ENCODE measurements at places on chromosomes 1 and 21.
A peak's percentile ranks its signal among the peaks of the same experiment; 100 is the strongest.

DNA sequence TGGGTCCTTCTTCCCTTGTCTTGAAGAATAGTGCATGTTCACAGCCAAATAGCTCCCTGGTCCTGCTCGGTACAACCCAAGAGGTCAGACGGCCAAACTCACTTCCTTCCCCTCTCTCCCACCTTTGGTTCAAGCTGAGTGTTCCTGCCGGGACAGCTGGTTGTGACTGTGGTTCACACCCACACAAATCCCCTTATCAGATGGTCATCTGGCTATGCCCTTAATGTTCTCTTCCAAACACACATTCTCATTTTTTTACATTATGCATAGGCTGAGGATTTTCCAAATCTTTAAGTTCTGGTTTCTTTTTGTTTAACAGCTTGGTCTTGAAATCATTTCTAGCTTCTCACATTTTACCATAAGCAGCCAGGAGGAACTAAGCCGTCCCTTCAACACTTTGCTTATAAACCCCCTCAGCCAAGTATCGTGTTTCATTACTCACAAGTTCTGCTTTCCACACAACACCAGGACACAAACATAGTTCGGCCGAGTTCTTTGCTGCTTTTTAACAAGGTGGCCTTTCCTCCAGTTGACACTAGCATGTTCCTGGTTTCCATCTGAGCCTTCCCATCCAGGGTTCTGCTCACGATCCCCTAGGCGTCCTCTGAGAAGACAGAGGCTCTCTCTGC, 19.7 kb upstream of the TSPEAR start:
- DNase-seq, result no peak

DNA sequence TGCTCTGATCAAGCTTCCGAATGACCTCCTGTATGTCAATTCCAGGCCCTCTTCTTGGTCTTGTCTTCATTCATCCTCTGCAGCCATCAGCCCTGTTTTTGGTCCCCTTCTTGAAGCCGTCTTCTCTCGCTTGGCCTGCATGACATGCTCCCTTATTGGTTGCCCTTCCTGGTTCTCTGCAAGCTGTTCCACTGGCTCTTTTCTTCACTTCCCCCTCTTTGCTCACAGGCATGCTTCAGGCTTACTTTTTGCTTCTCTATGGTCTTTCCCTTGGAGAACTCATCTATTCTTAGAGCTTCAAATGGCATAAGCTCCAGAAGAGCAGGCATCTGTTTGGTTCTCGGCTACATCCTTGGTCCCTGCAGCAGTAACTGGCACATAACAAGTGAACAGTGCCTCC, 38.8 kb downstream of the PDPN start:
- no peak for DNase-seq

- no peak for DNase-seq
Measured at GRCh38 chr1:157773493-157774350, 3.2 kb downstream of the FCRL2 start.

DNA sequence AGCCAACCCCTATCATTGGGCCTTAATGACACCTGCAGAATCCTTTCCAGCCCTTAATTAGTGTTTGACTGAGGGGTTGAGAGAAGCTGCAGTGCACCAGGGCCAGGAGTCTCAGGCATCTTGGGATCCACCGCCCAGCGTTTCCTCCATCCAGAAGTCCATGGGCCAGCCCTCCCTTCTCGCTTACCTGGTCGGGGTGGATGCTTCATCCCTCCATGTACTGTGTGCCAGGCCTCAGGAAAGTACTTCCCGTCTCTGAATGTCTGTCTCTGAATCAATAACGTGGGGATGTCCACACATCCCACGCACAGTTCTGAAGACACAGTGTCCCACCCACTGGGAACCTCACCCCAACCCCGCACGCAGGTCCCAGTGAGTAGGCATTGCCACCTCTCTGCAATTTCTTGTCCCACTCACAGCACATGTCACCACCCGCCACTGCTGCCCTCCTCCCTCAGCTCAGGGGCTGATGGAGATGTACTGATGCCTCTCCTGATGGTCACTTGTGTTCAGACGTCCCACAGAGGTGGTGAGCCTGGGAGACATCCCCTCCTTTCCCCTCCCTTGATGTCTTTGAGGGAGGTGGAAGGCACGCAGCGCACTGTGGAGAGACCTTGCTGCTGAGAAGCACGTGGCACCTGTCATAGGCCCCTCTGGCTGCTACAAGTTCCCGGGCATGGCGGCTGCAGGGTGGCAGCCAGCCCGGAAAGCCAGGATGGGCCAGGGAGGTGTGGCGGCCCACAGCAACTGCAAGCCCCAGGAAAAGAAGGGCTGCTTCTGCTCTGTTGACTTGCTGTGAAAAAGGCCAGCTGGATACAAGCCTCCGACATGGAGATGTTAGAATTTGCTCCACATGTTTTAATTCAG, 29.4 kb upstream of the PRSS38 start:
- DNase-seq, result peak; percentile 3

GRCh38 chr1:53625766-53626520, 113.0 kb downstream of the GLIS1 start:
- DNase-seq, result no peak

DNA sequence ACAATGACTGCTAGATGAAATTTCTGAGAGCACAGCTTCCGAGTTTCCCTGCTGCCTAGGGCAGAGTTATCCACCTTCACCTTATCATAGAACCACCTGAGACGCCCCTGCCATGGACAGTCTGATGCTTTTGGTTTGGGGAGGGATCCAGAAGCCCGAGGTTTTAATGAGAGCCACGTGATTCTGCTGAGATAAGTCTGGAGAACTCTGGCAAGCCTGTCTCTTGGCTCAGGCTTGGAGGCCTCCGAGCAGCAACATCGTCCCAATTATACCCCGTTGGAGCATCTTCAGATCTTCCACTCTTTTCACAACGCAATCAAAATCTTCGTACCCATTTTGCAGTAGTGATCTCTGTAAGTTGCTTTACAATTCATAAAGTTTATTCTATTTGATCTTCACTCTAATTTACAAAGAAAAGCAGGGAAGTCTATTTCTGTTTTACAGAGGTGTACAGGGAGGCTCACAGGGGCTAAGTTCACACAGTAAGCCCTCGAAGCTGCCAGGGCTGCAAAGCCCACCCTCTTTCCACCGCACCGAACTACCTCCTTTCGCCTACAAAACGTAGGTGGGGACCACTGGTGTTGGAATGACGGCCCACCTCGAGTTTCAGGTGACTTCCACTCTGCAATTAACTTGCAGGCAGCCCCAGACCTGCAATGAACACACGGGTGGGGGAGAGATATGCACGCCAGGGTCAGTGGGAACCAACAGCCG, 513 bp upstream of the HHAT start:
- DNase-seq, result no peak

- no peak for DNase-seq
Measured at GRCh38 chr1:158686111-158687009, at the start of gene SPTA1. SPTA1 (minus strand) TSS chr1:158686715; CDS start chr1:158686517, 198 bp downstream.

DNA sequence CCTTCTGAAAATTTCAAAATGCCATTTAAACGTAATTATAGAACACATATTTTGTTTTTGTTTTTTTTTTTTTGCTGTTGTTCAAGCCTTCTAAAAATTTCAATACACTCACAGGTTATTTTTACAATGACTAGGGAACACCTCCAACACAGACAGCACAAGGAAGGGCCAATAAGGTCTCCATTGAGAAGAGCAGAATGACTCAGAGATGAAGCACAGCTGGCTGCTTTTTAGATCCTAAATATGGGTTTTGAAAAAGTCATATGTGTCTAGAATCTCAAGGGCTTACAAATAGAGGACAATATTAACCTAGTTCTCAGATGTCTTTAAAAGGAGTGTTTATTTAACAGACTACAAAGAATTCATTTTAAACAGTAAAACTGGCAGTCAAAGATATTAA, 104.6 kb downstream of the NEGR1 start:
- no peak for DNase-seq

DNA sequence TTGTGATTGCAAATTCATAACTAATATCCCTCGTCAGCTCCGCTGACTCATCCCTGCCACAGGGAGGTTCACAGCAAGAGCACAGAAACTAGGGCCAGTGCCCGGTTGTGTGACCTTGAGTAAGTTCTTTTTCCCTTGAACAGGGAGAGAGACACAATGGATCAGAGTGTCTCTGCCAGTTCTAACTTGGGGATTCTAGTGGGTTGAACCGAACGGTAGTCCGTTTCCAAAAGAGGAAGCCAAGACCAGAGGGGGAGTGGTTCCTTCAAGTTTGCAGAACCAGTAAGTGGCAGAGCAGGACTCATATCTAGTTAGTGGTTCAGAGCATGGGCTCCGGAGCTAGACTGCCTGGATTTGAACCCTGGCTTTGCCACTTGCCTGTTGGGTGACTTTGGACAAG, 4.9 kb upstream of the SHISA4 start:
- no peak for DNase-seq

DNA sequence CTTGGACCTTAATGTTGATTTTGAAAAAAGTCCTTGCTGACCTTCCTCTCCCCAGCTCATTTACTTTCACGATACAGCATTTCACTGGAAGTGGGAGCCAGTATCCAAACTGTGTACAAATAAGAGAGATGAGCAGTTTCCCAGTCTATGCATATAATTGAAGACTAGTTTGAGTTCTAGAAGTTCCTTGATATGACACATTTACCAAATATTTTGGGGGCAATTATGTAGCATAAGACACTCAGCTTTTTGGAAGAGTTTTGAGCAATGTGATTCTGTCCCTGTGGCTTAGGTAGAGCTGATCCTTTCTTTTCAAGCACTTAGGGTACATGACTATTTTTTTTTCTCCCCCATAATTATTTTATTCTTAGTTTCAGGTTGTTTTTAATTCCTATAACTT, 26.4 kb downstream of the GIPC2 start:
- no peak for DNase-seq

DNA sequence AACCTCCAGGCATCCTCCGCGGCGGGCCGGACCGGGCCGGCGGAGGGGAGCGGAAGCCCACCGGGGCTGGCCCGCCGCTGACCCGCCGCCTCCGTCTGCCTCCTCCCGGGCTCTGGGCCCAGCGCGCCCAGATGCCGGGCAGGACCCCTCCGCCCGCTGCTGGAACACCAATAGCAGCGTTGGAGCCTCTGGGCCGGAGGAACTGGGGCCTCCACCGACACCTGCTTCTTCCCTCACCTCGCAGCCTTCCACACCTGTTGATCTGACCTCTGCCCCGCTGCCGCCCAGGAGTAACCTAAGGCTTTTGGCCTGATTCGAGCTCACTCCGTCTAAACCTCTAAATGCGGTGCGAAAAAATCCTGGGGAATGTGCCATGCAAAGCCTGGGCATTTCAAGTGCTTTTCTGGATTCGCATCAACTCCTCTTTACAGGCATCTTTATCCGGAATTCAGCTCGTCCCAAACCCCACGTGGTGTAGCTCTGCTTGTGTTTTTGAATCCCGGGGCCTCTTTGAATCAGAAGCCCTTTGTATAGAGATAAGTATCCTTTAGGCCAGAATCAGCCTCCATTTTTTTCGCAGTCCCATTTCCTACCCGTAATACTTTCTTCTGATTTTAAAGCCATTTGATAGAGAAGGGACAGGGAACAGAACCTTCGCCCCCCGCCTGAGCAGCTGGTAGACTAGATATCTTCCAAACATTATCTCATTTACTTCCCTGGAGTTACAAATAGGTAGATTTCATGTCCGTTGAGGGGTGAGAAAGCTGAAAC, 680 bp upstream of the CNN3 start:
- DNase-seq, result no peak

DNA sequence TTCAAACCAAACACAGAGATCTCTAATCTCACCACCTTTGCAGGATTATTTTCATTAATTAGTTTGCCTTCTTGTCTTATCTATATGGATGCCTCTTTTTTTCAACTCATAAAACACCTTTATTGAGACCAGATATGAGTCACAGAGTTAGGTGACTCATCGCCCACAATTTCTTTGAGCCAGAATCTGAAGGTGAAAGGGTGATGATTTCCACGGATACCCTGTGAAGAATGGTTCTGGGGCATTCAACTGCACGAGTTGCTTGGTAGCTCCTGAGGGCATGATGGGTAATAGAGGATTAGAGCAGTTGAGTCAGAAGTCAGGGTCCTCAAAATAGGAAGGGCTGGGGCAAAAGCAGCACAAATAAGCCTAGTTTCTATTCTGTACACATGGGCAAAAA, 128.2 kb downstream of the TBX19 start:
- peak; percentile 80 for DNase-seq

DNA sequence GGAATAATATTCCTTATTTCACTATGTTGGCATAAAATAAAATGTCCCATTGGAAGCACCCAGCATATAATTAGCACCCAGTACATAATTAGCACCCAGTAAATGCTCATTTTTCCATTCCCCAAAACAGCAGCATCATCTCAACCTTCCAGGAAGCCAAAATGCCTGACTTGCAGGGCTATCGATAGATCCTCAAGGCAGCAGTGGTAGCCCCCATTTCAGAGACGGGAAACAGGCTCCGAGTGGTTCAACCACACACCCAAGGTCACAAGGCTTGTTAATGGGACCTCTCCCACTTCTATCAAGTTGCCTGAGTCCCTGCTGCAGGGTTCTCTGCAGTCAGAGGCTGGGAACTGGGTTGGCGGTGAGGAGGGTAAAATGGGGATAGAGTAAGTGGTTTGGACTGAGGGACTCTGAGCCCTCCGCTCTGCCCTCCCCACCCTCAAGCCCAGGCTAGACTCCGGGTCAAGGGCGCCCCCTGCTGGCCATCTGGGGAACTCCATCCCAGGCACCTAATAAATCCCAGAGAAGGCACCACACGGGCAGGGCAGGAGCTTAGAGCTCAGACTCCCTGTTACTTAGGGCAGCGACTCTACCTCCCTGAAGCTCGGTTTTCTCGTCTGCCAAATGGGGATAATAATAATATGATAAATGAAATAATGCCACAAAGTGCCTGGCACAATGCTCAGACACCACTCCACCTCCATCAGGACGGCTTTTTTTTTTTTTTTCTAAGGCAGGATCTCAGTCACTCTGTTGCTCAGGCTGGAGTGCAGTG, 21.9 kb upstream of the LAPTM5 start:
- peak; percentile 85 for DNase-seq

DNA sequence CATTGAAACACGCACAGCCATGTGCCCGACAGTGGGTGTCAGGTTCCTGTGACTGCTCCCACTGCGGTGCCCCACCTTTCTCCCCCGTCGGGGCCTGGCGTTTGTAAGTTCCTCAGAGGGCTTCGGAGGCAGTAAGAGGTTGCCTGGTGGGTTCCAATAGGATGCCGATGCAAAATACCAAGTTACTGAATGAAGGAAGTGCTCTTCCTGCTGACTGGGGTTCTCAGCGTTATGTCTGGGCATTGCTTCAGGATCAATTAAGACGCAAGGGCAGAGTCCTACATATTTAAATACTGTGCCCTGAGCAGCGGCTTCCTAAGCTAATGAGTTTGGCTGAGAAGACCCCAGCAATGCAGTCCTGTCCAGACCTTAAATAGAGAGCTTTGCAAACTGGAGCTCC, 28.9 kb upstream of the DNAJC11 start:
- DNase-seq, result no peak

- no peak for DNase-seq
Measured at GRCh38 chr1:29177022-29177705, 4.5 kb downstream of the SRSF4 start.

- no peak for DNase-seq
Measured at GRCh38 chr1:29579821-29580425, 343.6 kb downstream of the PTPRU start.

- DNase-seq, result no peak
Measured at GRCh38 chr1:227434808-227435444, 116.6 kb upstream of the CDC42BPA start.

- DNase-seq, result no peak
Measured at GRCh38 chr1:89999208-89999607, 4.3 kb downstream of the ZNF326 start.
